ENCODE measurements at places on chromosomes 1 and 21.

DNA sequence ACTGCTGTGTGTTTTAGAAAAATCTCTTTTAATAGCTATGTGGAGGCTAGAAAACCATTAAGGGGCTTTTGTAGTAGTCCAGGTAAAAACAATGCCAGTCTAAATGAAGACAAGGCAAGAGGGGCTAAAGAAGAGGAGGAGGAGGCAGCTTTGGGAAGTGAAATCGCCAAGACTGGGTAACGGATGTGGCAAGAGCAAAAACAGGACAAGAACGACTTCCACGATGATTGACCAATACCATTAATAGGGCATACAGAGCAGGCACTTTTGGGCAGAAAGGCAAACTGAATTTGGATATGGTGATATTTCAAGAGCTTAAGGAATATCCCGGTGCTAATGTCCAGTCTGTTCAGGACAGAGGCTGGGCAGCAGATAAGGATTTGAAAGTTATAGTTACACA is 22.0 kb downstream of the COA6 start:
- no peak for DNase-seq

GRCh38 chr1:159913451-159914192 is 11.7 kb downstream of the TAGLN2 start:
- no peak for DNase-seq

DNA sequence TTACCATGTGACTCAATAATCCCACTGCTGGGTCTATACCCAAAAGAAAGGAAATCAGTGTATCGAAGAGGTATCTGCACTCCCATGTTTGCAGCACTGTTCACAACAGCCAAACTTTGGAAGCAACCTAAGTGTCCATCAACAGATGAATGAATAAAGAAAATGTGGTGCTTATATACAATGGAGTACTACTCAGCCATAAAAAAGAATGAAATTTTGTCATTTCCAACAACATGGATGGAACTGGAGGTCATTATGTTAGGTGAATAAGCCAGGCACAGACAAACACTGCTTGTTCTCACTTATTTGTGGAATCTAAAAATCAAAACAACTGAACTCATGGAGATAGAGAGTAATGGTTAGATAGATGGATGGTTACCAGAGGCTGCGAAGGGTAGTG is 79.3 kb downstream of the KIAA0319L start:
- no peak for DNase-seq

DNA sequence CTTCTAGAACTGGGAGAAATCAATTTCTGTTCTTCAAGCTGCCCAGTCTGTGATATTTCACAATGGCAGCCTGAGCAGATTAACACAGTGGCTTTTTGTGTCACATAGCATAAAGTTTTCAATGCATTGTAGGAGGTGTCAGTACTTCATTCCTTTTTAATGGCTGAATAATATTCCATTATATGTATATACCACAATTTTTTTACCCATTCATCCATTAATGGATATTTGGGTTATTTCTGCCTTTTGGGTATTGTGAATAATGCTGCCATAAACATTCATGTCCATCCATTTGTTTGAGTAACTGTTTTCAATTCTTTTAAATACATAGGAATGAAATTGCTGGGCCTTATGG is 191.5 kb downstream of the SETD4 start:
- no peak for DNase-seq

DNA sequence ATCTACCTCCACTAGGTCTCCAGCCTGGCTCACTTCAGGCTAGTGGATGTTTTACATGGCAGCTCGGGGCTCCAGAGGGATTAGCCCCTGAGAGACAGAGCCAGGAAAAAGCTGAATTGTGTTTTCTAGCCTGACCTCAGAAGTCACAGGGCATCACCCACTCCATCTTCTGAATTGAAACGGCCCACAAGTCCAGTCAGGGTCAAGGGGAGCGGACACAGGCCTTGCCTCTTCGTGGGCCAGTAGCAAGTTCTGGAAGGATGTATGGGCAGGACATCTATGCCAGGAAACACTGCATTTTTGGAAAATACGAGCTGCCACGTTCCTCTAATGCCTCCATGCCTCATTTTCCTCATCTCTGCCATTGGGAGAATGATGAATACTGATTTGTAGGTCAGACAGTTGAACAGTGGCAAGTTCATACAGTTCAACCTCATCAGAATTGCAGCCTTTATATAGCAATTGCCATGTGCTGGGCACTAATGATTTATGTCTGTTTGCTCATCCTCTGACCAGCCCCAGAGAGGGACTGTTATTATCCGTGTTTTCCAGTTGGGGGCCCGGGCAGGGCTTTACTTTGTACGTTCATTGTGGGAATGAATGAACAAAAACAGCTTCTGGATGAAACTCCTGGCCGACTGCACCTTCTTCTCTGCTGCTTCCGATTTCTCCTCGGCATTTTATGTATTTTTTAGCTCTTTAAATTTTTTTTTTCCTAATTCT is 23.2 kb upstream of the PCBP3 start:
- no peak for DNase-seq

DNA sequence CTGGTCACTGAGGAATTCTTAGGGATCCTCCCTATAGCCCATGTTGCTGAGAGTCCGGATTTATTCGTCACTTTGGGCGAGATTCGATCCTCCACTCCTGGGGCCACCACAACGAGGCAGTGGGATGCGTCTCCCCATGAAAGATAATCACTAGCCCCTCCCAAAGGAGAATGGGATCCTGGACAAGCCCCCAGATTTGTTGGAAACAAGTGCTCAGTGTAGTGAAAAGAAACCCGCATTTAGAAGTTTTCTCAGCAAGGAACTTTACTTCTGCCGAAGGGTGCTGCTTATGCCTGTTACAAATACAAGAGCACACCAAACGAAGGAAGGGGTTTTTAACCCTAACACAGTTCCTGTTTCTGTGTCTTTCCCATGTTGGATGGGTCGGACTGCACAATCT is 83.3 kb downstream of the ZFYVE9 start:
- DNase-seq: no peak

GRCh38 chr1:161502181-161502580 is 3.1 kb upstream of the FCGR2A start:
- no peak for DNase-seq

GRCh38 chr1:221442056-221442455 is 299.8 kb downstream of the DUSP10 start:
- DNase-seq: no peak

GRCh38 chr1:44662683-44663030 is 11.6 kb downstream of the TMEM53 start:
- DNase-seq: no peak

All from heart right ventricle (tissue), 16 donors.